Foreskin keratinocyte (primary cell): ENCODE measurements at places on chromosomes 4 and X. TPM values are rescaled to one million over a fixed set of nuclear protein-coding genes. Genes with fewer than 3 reads are reported as not detected.

Gene TMEM271
- polyA plus RNA-seq = not detected in 2 replicates

Gene VCX3B
- polyA plus RNA-seq = not detected in 2 replicates

DNA sequence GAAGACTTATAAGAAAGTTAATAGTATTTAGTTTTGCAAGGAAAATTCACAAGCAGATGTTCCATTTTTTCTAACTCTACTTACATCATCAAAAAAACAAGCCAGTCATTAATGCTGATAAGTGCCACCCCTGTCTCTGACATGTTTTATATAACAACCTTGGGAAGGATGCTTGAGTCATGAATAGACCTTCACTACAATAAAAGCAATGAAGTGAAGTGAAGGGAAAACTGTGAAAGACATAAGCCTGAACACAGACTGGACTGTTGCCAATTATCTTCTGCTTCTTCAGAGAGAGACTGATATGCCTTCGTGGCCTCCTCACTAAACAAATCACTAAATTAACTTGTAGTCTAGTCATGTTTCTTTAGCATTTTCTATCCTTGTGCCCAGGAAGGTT, 353.2 kb downstream of the PDHA2 start:
- DNase-seq = no peak

- DNase-seq = no peak
Observed at GRCh38 chr4:159600061-159600460, 497.2 kb downstream of the RAPGEF2 start.

GRCh38 chr4:28921886-28922285, 1798.3 kb upstream of the PCDH7 start:
- DNase-seq = peak; percentile 83
